Fibroblast of the conjunctiva (primary cell): ENCODE measurements at places on chromosomes 7 and 10.

GRCh38 chr7:120990468-120991118 lies 2.1 kb downstream of the CPED1 start:
- DNase-seq, result no peak

- DNase-seq, result no peak
Measured at GRCh38 chr7:158409120-158409519, 178.5 kb downstream of the PTPRN2 start.

- no peak for DNase-seq
Measured at GRCh38 chr7:65722361-65722792, 150.5 kb upstream of the VKORC1L1 start.

GRCh38 chr7:1532456-1533254 lies 2.2 kb downstream of the MAFK start:
- DNase-seq, result peak; percentile 61

- DNase-seq, result no peak
Measured at GRCh38 chr7:75945297-75946168, 30.6 kb downstream of the POR start.

DNA sequence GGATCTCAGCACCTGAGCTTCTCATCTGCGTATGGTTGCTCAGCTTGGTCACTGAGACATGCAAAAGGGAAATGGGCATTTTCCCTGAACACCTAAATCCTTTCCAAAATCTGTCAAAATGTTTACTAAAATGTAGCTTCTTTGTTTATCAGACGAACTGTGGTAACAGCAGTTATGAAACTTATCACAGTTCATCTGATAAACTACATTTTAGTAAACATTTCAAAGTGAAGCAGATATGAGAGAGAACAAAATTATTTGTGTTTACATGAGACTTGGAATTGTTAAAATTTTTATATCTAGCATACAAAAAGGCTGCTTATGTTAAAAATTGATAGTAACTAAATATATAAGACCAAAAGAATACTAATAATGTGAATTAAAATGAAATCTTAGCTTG lies 573.4 kb upstream of the C7orf33 start:
- DNase-seq, result no peak

DNA sequence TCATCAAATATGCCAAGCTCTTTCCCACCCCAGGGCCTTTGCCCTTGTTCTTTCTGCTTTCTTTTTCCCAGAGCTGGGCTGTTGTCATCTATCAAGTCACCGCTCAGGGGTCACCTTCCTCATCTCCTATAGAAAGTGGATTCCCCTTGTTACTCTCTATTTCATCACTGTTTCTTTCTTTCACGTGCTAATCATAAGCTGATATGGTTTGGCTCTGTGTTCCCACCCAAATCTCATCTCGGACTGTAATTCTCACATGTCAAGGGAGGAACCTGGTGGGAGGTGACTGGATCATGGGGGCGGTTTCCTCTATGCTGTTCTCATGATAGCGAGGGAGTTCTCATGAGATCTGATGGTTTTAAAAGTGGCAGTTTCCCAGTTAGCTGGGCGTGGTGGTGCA lies 17.0 kb upstream of the TIAL1 start:
- DNase-seq, result no peak

DNA sequence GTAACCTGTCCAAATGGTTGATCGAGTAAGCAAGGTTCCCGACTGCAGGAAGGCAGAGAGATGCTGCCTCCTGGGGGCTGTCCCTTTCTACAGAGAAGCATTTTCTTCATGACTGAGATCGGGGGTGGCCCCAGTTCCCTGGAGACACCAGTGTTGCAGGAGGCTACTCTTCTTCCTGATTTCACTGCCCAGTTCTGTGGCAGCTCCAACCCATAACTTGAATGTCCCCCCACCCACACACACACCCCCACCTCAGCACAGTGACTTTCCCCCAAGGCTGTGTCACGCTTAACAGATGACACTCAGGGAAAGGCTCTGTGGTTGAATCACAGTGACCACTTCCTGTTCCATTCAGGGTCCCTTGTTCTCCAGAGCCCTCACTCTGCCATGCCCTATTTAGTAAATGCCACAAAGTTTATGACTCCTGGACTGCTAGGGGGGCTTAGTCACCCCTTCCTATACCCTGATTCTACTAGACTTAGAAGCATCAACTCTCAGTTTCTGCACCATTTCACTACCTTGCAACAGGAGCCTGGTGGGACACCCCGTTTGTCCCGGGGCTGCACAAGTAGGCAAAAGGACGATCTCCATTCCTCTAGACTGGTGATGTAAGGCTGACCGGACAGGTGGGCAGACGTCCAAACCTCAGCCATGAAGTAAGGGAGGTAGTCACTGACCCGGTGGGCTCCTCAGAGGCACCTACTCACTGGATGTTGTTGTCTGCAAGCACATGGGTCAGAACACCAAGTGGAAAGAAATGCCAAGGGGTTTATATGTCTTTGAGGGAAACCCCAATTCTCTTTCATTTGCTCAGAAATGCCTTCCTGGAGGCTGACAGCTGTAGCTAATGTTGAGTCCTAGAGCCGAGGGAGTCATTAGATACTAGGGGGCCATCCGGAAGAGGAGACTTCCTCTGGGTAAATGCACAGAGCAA lies 31.3 kb upstream of the SMC3 start:
- no peak for DNase-seq

GRCh38 chr7:35379481-35379880 lies 125.6 kb upstream of the TBX20 start:
- DNase-seq, result no peak

DNA sequence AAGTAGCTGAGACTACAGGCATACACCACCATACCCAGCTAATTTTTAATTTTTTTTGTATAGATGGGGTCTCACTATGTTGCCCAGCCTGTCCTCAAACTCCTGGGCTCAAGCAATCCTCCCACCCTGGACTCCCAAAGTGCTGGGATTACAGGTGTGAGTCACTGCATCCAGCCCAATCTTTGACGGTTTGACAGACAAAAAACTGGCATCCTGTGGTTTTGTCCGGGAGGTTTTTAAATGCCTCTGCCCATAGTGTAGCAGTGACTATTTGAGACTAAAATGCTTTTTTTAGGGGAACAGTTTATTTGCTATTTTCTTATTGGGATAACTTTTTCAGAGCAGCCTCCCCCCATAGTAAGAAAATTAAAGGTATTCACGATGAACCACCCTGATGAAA lies 523.7 kb upstream of the GALNT17 start:
- DNase-seq, result no peak

GRCh38 chr10:77208684-77209256 lies 428.8 kb downstream of the KCNMA1 start:
- no peak for DNase-seq

- DNase-seq, result no peak
Measured at GRCh38 chr10:7407368-7408290, 3.2 kb downstream of the SFMBT2 start.

DNA sequence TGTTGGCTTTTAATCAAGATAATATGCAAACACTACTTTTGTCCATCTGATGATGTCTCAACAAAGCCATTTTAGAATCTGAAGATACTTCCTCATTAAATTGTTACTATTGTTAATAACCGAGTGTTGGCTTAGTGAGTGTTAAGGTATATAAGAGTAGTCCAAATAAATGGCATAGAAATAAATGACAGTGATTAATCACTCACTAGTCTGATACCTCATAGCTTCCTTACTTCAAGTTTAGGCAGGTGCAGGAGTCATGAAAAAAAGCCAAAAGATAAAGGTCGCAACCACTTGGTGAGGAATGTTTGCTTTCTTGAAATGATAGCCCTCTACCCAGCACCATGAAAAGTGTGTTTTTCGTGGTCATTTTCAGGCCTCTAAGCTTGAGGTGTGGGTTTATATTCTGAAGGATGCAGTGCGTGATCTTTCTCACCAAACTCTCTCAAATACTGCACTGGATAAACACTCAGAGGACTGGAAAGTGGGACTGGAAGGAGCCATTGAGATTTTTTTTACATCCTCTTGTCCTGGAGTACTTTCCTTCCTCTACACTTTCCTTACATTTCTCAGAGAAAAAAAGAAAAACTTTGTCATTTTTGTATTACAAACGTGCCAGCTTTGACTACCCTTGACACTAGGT lies 138.1 kb downstream of the KIAA1217 start:
- no peak for DNase-seq

DNA sequence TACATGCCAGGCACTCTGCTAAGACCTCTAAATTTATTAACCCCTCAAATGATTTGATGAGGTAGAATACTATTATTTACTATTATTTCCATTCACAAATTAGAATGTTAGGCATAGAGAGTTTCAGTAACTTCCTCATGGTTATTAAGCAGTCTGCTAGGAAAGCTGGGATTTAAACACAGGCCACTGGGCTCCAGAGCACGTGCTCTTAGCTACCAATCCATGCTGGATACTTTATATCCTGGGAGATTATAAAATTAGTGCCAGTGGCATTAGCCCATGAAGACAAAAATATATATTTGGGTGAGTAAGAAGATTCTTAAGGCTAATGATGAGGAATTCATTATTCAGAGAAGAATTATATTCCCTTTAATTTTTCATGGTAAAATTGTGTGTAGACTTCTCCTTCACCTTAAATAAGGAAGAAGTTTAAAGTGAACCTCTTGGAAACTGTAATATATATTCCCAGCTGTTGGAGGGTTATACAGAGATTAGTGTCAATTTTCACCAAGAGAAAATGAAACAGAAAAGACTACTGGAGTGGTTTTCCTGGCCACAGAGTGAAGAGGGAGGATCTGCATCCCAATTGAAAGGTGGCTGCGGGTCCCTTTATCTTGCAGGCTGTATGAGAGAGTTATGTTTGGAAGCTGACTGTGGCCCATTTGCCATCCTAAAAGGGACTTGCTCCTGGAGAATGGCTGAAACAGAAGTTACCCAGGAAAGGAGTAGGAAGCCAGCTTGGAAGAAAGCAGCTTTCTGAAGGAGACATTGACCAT lies 334.3 kb upstream of the TEX47 start:
- DNase-seq, result no peak
